ENCODE measurements at places on chromosomes 5 and 9.
A peak's percentile ranks its signal among the peaks of the same experiment; 100 is the strongest.

GRCh38 chr5:96096724-96097123 is 135.1 kb upstream of the ELL2 start:
- no peak for DNase-seq

DNA sequence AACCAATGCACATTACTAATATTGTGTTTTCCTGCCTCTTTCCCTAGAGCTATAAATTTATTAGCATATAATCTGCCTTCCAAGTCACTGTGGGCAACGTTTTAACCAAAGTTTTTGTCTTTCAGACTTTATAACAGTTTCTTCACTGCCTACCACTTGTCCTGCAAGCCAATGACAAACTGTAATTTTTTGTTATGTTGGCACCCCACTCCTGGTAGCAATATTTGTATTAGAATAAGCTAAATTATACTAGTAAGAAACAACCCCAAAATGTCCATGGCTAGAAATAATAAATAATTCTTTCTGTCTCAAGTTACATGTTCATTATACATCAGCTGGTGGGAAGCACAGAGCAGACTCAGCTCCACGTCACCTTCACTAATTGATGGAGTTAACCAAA is 51.7 kb downstream of the ATPSCKMT start:
- no peak for DNase-seq

- no peak for DNase-seq
Measured at GRCh38 chr5:127872494-127872893, 169.3 kb downstream of the CCDC192 start.

- no peak for DNase-seq
Measured at GRCh38 chr9:98838868-98839565, 31.5 kb downstream of the GALNT12 start.

GRCh38 chr5:17401470-17402288 is 96.4 kb upstream of the TAF11L2 start:
- no peak for DNase-seq

DNA sequence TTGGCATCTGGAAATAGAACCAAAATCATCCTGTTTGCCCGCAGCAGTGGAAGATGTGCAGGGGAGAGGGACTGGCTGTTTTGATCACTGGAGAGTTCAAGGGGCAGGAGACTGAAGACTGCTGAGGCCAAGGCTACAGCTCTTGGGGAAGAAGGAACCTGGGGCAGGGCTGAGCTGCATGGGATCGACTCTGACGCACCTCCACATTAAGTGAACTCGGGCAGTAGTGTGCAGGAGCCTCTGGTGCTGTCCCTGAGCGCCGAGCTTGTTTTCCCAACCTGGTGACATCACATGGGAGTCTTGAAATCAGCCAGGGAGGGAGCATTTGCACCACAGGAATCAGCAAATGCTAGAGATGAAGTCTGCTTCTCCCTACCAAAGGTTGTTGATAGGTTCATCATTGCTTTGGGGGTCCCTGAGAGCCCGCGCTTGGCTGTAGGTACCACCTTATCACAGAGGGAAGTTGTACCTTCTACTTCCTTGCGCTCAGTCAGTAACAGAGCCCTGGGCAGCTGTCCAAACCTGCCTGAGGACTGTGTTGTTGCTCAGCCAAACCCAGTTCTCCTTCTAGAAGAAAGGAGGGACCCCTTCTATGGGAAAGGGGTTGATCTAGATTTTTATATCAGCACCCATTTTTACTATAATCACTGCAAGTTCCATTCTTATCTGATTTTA is 52.3 kb upstream of the CTSL start:
- no peak for DNase-seq

- DNase-seq = no peak
Measured at GRCh38 chr5:63101870-63102269, 523.3 kb downstream of the LRRC70 start.

- peak; percentile 3 for DNase-seq
Measured at GRCh38 chr9:75185585-75186170, 97.4 kb downstream of the OSTF1 start.

GRCh38 chr5:80255811-80256712 is at the start of gene SERINC5:
SERINC5 (minus strand) TSS chr5:80256048; CDS start chr5:80255922, 126 bp downstream.
- peak; percentile 23 for DNase-seq

DNA sequence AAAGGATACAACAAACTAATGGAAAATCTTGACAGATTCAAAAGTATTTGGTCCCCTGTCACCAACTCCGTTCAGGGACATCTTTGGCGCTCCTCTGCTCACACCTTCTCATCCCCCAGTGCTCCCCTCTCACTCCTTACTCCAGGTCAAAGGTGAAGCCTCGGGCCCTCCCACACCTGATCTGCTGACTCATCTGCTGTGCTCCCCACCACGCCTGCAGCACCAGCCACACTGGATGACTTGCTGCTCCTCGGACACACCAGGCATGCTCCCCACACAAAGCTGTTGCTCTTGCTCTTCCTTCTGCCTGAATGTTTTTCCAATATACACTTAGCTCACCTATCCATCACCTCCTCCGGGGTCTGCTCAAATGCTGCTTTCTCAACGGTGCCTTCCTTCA is 123.4 kb downstream of the ESM1 start:
- DNase-seq = no peak

DNA sequence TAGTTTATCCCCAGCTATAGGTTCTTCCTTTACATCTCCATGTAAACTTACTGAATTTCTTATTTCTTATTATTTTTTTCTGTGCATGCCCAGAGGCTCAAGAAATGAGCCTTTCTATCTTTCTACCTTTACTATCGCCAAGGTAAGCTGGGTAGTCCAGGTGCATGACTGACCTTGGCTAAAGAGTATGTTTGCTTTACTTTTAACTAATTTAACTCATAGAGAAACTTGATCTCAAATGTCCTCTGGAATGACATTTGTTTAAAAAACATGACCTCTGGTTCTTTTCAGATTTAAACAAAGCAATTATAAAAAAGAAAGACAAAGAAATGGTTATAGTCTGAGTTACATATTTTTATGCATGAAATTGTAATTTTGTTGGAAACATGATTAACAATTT is 397 bp downstream of the C6 start:
- no peak for DNase-seq

DNA sequence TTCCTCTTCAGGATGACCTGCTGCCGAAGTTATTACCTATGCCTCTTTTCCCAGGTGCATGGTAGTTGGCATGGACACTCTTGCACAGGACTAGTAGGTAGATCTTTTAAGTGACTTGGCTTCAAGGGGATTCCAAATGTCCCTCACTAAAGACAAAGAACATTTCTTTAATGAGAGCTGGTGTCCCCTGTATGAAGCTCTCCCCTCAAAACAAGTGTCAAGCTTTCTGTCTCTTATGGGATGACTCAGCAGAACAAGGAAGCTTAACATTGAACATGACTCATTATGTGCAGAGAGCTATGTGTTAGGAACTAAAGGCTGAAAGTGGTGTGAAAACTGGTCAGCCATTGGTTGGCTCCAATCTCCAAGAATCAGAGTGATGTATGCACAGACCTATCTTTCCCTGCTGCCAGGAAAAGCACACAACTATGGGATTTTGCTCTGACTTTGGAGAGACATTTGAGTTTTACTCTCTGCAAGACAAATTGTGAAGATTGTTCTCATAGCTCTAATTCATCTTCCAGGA is 120.5 kb downstream of the PRDM6 start:
- no peak for DNase-seq

- DNase-seq = peak; percentile 1
Measured at GRCh38 chr5:98750693-98751092, 22.8 kb upstream of the RGMB start.

DNA sequence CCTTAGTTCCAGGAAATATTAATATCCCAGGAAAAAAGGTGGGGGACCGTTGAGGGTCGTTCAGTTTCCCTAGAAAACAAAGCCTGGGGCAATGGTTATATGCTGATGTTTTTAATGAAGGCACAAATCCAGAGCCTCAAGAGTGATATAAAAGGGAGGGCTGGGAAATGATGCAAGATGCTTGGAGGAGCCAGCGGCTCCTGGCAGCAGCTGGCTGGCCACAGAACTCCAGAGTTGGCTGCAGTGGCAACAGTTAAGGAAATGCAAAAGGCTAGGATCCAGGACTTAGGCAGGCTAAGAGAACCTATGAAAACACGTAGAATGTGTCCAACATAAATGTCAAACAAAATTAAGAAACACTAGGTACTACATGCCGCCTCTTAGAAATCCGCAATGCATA is 31.0 kb upstream of the B4GALT1 start:
- DNase-seq = no peak

- no peak for DNase-seq
Measured at GRCh38 chr5:35880156-35880555, 23.5 kb downstream of the IL7R start.

- no peak for DNase-seq
Measured at GRCh38 chr5:72597456-72597948, 90.3 kb upstream of the ZNF366 start.

DNA sequence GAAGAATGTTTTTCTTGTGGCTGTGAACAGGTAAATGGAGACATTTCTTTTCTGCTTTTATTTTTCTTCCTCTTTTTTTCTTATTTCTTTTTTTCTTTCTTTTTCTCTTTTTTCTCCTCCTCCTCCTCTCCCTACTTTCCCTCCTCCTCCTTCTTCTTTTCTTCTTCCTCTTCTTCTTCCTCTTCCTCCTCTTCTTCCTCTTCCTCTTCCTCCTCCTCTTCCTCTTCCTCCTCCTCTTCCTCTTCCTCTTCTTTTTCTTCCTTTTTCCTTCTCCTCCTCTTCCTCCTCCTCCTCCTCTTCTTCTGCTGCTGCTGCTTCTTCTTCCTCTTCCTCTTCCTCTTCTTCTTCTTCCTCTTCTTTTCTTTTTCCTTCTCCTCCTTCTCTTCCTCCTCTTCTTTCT is 65.3 kb upstream of the NTRK2 start:
- DNase-seq = no peak

- DNase-seq = no peak
Measured at GRCh38 chr9:35035851-35036701, 36.3 kb downstream of the VCP start.

DNA sequence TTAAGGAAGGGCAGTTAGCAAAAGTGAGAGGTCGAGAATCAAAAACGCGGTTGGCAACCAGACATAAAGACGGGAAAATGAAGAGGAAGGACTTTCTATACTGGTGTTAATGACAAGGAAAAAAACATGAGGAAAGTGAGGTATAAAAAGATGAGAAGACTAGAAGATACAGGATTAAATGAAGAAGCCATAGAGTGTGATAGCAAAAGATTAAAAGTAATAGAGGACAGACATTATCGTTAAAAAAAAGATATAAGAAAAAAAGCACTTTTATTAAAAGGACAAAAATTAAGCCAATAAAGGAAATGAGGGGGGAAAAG is 1.7 kb upstream of the SSBP2 start:
- no peak for DNase-seq

GRCh38 chr9:107740088-107740980 is 250.8 kb upstream of the KLF4 start:
- no peak for DNase-seq

- no peak for DNase-seq
Measured at GRCh38 chr5:11497651-11498050, 406.6 kb downstream of the CTNND2 start.

DNA sequence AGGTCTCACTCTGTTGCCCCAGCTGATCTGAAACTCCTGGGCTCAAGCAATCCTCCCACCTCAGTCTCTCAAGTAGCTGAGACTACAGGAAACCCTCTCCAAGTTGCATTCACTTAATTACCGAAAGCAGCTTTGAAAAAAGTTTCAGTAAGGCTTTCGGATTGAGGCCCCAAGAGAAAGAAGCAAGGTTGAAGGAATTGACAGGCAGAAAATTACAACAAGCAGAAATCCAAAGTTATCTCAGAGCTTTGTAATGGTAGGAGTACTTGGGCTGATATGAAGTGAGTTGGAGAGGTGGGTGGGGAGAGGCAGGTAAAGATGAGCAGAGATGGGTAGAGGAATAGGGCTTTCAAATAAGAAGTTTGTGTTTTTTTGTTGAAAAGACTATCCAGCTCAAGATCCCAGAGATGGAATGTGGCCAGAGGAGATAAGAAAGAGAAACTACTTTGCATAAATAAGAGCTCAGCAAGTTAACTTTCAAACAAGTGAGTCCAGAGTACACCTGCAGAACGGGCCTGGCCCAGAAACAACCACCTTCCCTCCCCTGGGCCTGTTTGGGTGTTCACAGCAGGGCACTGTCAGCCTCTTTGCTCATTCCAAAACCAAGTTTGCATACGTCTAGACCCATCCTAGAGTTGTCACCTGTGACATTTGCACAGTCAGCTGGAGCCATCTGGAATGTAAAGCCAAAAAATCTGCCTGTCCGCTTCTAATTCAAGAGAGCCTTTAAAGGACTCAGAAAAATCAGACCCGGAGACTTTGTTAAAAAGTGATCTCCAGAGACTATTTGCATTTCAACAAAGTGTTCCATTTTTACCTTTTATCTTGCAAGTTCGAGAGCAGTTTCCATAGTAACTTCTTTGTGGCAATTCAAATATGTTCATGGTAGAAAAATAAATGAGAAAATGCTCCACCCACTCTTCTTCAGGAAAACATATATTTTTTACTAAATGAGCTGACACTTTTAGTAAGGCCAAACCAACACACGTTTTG is 2.2 kb upstream of the CLINT1 start:
- no peak for DNase-seq

GRCh38 chr9:22840641-22841040 is 394.0 kb downstream of the DMRTA1 start:
- DNase-seq = no peak

DNA sequence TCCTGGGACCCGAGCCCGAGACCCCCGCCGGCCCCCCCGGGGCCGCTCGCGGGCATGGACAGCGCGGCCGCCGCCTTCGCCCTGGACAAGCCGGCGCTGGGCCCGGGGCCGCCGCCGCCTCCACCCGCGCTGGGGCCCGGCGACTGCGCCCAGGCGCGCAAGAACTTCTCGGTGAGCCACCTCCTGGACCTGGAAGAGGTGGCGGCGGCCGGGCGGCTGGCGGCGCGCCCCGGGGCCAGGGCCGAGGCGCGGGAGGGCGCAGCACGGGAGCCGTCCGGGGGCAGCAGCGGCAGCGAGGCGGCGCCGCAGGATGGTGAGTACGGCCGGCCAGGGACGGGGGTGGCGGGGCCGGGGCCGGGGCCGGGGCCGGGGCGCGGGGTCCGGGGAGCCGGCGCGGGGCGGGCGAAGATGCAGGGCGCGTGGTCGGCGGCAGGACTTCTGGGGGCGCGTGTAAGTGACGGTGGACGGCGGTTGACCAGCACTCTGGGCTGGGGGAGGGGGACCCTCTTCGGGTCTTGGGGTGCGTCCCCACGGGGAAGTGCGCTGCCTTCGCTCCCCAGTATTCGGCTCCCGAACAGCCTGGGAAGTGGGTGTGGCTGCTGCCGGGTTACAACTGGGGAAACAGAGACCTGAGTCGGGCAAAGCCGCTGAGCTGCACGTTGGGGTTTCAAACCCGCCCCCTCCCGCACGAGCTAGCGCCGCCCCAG is 520 bp downstream of the PRRX2 start:
- no peak for DNase-seq
